ENCODE measurements at places on chromosomes 3 and 15. TPM values are rescaled to one million over a fixed set of nuclear protein-coding genes. Genes with fewer than 3 reads are reported as not detected.

Gene ARGFX
- not detected for total RNA-seq

Gene TGM4
- 0.65 TPM for total RNA-seq

Gene AHSG
- not detected for total RNA-seq

Gene FAM3D
- not detected for total RNA-seq

Gene SEMA3F
- total RNA-seq = 42.1 TPM

Gene GOLGA8J
- total RNA-seq = not detected

Gene COX5A
- total RNA-seq = 168 TPM
